ENCODE measurements at places on chromosomes 12 and 14.

DNA sequence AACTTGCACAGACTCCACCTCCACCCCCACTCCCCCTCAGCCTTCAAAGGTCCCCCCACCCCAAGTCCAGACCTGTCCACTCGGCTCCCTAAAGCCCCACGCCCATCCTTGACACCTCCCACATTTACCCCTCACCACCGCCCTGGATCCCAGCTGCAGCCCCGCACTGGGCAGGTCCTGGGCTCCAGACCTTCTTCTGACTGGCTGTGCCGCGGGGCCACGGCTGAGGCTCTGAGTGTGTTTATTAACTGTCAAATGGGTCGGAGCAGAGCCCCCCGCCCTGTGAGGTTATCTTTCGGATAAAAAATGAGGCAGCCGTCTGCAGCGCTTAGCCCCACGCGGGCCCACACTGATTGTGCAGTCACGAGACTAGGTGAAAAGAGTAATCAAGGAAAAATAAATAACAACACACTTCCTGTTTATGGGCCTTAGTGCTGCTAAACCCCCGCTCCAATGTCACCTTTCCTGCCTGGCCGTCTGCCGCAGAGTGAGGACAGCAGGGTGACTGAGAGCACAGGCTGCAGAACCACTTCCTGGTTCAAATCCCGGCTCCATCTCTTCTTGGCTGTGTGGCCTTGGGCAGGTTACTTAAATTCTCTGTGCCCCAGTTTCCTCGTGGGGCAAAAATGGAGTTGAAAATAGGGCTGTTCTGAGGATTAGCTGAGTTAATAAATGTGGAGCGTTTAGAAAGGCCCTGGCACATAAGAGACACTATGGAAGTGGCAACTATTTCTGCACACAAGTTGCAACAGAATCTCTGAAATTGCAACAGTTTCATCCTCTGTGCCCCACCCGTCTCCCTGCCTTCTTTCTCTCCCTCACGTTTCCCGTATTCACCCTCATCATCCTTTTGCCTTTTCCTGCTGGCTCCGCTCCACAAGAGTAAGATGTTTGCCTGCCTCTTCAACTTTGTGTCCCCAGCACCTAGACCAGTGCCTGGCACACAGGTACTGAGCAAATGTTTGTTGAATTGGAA, 9.4 kb downstream of the SETD1B start:
- DNase-seq = no peak

- no peak for DNase-seq
Observed at GRCh38 chr12:83049306-83049705, 362.6 kb downstream of the TMTC2 start.

- no peak for DNase-seq
Observed at GRCh38 chr12:57103856-57104255, 7.3 kb downstream of the STAT6 start.

GRCh38 chr14:59511916-59512575, 27.7 kb downstream of the JKAMP start:
- DNase-seq = no peak

DNA sequence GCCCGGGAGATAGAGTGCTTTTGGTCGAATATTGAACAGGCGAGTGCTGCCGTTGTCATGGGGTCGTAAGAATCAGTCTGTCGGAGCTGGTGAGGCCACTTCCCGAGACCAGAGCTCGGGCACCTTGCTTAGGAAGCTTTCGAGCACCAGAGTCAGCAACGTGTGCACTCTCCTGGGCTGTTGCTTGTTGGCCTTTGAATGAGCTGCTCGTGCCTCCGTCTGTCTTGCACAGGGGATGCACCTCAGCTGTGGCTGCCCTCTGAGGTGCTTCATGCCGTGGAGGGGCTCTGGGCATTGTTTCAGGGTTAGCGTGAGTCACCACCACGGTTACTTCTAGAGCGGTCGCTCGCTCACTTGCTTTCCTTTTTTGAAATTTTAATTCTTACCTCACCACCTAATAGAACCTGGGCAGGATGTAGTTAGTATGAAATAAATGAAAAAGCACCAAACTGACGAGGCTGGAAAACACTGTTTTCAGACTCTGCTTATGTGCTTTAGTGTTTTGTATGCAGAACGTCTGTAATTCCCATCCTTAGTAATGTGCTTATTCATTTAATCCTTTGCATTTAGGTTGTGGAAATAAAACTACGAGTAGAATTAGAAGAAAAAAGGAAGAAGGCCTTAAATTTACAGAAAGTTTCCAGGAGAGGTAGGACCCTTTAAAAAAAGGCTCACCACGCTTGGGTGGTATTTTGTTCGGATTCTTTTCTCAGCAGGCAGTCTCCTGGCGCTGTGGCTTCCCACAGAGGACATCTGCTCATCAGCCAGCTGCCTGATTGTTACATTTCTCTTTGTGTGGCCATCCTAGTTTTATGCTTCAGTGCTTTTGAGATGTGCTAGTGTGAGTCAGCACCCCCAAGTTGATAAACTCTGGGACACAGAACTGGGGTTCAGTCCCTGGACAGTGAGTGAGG, 40.6 kb downstream of the EP400 start:
- DNase-seq = no peak

DNA sequence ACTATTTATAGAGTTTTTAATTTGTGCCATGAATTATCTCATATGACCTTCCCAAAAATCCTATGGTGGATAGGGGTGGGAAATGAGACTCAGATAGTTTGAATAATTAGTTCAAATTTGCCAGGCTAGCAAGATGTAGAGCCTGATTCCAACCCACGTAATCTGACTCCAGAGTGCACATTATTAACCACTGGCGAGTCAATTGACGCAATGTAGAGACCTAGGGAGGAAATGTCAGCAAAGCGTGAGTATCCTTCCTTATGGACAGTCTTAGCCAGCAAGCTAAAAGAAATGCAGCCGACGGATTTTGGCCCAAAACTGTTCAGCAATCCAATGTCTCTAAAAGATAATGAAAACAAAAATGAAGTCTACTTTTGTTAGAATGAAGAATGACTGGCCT, 193.3 kb upstream of the KRR1 start:
- DNase-seq = no peak

DNA sequence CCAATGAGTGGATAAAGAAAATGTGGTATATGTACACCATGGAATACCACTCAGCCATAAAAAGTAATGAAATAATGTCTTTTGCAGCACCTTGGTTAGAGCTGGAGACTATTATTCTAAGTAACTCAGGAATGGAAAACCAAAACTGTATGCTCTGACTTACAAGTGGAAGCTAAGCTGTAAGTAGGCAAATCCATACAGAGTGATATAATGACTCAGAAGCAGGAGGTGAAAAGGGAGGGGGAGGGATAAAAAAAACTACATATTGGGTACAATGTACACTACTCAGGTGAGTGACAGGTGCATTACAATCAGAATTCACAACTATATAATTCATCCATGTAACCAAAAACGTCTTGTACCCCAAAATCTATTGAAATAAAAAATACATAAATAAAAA, 15.1 kb upstream of the CLEC1A start:
- DNase-seq = no peak

GRCh38 chr12:75710361-75711069, 199.1 kb upstream of the KRR1 start:
- DNase-seq = no peak

- DNase-seq = no peak
Observed at GRCh38 chr14:88233915-88234314, 89.2 kb downstream of the KCNK10 start.

GRCh38 chr14:35338731-35339405, 46.7 kb downstream of the PSMA6 start:
- no peak for DNase-seq

DNA sequence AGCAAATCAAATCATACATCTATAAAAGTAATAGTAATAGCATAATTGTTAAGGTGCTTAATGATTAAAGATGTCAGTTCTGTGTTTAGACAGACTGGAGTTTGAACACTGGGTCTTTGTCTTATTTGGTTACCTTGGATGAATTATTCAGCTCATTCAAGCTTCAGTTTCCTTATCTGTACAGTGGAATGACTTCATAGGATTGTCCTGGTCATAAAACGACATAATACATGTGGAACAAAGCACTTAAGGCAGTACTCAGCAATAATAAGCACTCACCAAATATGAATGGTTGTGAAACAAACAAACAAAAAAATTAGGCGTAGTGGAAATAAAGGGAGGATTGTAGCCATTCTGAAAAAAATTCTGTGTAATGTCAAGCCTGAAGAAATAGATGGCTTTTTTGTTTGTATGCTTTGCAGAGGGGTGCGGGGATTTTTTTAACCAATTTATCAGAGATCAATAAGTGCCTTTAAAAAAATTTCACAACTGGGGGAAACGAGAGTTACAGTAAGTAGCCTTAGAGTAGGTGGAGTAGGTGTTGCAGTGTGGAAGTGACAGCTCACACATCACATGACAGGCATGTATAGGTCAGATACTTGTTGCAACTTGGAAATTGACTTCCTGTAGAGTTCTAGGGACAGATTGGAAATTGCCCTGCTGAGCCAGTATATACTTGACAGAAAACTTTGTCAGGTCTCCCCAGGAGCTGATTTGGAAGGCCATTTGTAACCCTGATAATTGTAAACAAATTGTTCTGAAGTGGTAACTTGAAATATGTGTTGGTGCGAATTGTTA, 157.7 kb downstream of the SLC15A5 start:
- no peak for DNase-seq

- DNase-seq = no peak
Observed at GRCh38 chr12:79085106-79085682, 220.6 kb downstream of the SYT1 start.

GRCh38 chr12:53423597-53423996, at the start of gene AMHR2:
AMHR2 (plus strand) TSS chr12:53423855; CDS start chr12:53423935, 80 bp downstream.
- DNase-seq = no peak

- DNase-seq = no peak
Observed at GRCh38 chr12:89140602-89141238, 211.6 kb downstream of the DUSP6 start.

DNA sequence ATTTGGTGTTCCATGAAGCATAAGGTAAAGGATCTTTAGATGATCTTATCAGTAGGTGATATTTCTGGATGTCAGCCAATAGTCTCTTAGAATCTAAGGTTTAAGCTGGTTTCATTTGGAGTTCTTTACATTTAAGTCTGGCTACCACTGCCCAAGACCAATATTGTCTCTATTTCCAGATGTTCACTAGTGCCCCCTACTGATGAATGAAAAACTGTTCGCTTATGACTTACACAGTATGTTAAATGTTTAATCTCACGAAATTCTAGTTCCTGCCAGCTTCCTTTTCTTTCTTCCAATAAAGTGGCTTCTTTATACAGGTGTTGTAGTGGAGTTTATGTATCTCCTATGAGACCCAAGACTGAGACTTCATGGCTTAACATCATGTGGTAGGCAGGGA, 31.8 kb upstream of the MIS18BP1 start:
- no peak for DNase-seq

GRCh38 chr14:74425525-74426201, 347 bp downstream of the SYNDIG1L start:
- peak; percentile 20 for DNase-seq

DNA sequence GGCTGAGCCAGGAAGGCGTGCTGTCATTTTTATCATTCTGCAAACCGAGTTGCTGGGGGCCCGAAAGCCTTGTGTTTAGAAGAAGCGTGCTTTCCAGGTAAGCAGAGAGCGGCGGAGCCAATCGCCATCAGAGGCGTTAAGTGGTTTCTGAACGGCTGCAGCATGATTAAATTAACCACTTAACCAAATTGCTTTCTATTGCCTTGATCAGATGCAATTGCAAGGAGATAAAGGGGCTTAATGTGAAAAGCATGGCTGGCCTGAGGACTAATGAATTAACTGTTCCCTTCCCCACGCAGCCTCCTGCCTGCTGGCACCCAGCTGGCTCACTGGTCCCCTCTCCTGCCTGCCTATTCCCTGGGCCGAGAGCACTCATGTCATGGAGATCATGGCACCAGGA, 36.6 kb upstream of the CHGA start:
- DNase-seq = no peak

DNA sequence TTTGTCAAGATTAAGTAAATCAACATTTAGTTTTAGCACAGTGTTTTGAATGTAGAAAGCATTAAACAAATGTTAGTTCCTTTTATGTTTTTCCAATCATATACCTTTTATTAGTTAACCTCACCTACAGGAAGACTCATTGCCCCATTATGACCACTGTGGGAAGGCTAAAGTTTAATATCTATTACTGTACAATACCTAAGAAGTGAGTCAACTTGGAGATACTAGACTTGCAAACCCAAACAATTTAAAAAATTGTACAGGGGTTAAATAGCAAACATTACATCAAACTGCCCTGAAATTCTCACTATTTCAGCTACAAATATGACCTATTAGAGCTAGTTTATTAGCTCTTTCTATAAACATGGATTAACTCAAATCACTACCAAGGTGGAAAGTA, 8.6 kb upstream of the G2E3 start:
- DNase-seq = no peak

DNA sequence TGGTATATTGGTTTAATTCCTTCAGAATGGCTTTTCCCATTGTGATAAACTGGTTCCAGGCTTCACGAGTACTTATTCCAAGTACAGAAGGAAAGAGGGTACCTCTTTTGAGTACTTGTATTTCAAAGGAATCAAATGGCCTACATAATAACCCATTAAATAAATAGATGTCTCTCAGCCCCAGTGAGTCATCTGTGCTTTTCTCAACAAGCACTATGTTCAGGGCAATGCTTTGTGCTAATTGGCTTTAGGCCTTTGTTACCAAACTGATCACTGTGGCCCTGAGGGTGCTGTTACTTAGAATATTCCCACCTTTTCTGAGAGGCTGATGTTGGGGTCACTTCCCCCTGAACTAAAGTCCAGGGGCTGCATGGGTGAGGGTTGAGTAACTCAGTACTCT, 107.1 kb downstream of the LRRK2 start:
- no peak for DNase-seq

GRCh38 chr12:108860443-108860842, 3.1 kb upstream of the SSH1 start:
- DNase-seq = no peak

GRCh38 chr14:34171431-34172172, 220.7 kb upstream of the EGLN3 start:
- DNase-seq = no peak

- DNase-seq = no peak
Observed at GRCh38 chr12:122412851-122413433, 9.5 kb downstream of the CLIP1 start.

DNA sequence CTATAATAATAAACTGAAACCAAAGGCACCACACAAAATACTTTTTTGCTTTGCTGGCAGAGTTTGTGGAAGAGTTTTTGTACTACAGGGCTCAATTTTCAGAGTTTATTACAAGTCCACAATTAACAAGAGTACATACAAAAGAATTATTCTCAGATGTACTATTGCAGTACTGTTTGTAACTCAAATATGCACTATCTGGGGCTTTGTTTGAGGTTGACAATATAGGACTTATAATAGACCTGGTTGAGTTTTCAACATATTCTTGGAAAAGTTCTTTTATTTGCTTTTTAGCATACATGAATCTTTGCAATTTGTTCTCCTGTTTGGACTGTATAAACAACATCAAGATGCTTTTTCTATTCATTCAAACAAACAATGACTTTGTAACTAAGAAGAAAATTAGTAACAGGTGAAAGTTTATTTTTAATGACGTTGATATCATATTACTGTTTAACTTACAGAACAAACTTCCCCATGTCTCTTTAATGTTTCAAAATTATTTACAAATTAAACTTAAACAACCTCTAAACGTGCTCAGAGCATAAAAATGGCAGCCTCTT, 407.4 kb upstream of the PRICKLE1 start:
- no peak for DNase-seq

GRCh38 chr12:128323145-128323920, 56.4 kb downstream of the TMEM132C start:
- no peak for DNase-seq
